Stimulated activated CD4-positive, alpha-beta T cell treated with anti-CD3 and anti-CD28 coated beads, Interleukin-4, amount 100 ng/mL, for 1 hour (primary cell): ENCODE measurements at places on chromosomes 2 and 18.

- DNase-seq, result no peak
These were observed at the start of gene DPP10 for GRCh38 chr2:114442510-114442909. TSS of gene DPP10 (plus strand) at chr2:114442641.

GRCh38 chr2:71317060-71317459, 14.5 kb upstream of the ZNF638 start:
- no peak for DNase-seq

DNA sequence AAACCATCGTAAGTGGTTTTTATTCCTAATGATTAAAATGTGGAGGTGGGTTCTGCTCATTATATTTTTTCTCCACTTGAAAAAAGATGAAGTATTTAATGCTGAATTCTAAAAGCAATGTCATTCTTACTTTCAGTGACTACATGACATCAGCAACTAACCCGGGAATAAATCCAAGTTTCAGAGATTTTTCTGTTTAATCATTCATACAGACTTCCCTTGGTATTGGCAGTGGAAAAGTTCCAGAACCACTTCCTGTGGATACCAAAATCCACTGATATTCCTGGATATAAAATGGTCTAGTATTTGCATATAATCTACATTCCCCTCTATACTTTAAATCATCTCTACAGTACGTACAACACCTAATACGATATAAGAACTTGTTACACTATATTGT, 128.6 kb downstream of the ZNF532 start:
- no peak for DNase-seq

DNA sequence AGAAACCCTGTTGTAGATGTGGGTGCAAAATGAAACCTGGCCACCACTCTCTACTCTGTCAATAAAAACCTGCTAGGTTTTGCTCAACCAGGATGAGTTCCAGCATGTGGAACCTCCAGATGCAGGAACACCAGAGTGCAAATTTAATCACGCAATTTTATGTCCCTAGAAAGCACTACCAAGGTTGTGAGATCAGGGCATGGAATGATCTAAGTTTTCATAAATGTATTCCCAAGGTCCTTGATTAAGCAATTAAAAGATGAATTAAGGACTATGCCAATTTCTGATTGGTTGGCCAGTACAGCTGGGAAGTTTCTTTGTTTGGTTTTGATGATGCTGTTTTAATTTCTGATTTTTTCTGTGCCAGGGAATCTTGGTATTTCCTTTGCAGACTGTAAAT, 179.2 kb downstream of the KCNS3 start:
- no peak for DNase-seq
